ENCODE measurements at places on chromosomes 5 and 9.

GRCh38 chr5:143449772-143450171 lies 46.3 kb upstream of the NR3C1 start:
- no peak for DNase-seq

GRCh38 chr9:91412941-91413340 lies 10.7 kb downstream of the NFIL3 start:
- DNase-seq = no peak

- no peak for DNase-seq
Measured at GRCh38 chr5:566636-567309, 42.5 kb upstream of the SLC9A3 start.

GRCh38 chr5:136364307-136364706 lies 1.0 kb downstream of the TRPC7 start:
- no peak for DNase-seq

GRCh38 chr5:134242146-134242545 lies 16.3 kb upstream of the PPP2CA start:
- no peak for DNase-seq
